Activated T-cell treated with anti-CD3 and anti-CD28 coated beads for 24 hours (primary cell): ENCODE measurements at places on chromosomes 5 and 9.

GRCh38 chr9:133238851-133239532, 29.9 kb upstream of the OBP2B start:
- peak; percentile 59 for DNase-seq

DNA sequence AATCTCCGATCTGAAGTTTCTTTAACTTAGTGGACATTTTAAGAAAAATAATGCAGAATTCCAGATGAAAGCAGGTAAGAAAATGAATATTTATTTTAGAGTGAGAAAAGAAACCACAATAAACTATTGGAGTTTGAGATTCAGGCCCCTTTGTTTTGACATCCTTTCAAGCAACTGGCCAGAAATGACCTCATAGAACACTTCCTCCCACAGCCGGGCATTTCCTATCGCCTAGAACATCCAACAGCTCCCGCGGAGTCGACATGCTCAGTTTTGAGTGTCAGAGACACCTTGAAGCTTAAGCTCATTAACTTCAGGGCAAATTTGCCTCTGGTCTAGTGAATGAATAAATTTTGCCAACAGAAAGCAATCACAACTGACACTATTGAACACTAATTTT, 369.2 kb downstream of the TLE4 start:
- DNase-seq = no peak

DNA sequence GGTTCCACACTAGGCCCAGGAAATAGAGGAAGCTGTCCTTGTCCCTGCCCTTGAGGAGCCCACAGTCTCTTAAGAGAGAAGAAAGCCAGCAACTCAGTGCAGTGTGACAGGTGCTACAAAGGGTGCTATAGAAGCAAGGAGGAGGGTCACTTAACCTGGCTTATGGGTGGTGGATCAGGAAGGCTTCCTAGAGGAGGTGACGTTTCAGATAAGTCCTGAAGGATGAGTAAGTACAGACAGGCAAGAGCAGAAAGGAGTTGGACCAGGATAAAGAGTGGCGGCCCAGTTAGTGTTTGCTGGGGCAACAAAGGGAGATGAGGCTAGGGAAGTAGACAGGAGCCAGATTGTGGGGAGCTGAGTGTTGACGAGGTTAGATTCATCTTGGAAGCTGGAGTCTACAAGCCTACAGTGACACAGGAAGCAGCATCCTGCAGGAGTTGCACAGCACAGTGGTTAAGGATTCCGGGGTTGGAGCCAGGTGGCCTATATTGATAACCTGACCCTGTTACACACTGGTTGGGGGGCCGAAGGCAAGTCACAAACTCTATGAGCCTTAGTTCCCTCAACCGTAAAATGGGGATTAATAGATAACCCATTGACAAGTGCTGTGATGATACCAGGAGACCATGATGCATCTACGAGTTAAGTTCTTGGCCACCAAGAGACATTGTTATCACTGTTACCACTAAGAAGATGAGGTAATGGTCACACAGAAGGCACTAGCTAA, 5.4 kb upstream of the LHX6 start:
- no peak for DNase-seq

DNA sequence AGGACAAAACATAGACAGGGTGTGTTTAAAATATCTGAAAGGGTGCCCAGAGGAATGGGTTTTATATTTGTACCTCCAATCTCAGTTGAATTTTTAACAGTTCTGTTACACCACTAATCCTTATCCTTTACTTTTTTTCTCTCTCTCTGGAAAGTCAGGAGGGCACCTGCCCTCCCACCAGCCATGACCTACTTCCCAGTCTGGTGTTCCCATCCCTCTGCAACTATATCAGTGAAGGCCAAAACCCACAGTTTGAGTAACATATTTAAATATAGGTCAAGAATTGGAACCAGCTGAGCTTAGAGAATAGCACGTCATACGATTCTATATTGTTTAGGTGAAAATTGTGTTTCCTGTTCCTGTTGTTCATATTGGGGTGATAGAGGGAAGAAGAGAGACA, 229.8 kb downstream of the NTRK2 start:
- no peak for DNase-seq

GRCh38 chr5:31688515-31689092, 49.7 kb downstream of the PDZD2 start:
- DNase-seq = no peak

- DNase-seq = no peak
Observed at GRCh38 chr5:178346607-178347334, 114.2 kb upstream of the PHYKPL start.

DNA sequence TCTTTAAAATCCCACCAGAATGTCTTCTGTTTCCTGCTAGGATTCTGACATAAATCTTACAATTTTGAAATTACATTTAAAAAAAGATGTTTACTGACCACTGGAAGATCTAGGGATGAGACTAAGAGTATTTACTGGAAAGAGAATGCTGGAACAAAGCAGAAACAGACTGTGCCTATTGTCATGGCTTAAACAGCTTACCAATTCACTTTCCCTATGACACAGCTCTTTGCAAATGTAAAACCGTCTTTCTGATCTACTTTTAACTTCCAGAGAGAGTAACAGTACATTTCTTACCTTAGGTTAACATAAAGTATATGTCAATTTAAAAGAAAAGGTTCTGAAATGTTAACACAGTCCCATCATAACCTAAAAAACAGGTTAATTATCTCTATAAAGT, 10.7 kb downstream of the GIN1 start:
- no peak for DNase-seq

DNA sequence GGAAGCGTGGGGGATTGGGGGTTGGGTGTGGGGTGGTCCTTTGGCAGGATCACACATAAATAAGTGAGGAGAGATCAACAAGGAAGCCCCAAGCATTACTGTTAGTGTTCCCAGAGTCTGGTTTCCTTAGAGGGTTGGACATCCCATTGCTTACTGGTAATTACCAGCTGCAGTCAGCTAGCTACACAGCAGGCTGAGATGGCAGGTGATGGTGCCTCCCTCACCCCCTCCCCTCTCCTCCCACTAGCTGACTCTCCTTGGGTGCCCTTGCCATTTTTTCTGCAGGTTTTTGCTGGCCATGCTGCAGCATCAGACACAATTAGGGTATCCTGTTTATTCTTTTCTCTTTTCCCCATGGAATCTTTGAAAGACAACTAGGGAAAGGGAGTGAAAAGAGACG, 107.5 kb upstream of the TLR4 start:
- no peak for DNase-seq
